ENCODE measurements at places on chromosomes 2 and 18. TPM values are rescaled to one million over a fixed set of nuclear protein-coding genes. Genes with fewer than 3 reads are reported as not detected.

DNA sequence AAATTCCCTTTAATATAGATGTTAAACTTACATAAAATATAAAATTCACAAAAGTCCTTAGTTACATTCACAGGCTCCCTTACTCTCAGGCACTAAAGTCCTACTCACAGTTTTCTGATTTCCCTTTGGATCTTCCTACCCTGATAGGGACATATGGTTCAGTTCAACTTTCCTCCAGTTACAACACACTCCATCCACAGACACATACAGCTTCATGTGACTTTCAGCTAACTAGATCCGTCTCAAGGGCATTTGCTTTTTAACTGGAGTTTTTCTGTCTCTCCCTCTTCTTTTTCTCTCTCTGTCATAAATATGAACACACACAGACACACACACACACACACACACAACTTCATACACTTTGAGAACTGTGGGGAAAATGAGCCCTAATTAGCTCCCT, 419.2 kb downstream of the LRP1B start:
- H3K27ac ChIP-seq = no peak overlapping the region
- no peak overlapping the region for H3K4me3 ChIP-seq
- H3K27me3 ChIP-seq = no peaks in the 10 kb centered on the region
- no peaks in the 10 kb centered on the region for H3K36me3 ChIP-seq

GRCh38 chr18:62846313-62846712, 131.0 kb downstream of the PHLPP1 start:
- peaks cover 17% of the 10 kb centered on the region for H3K4me1 ChIP-seq
- no peak overlapping the region for H3K4me3 ChIP-seq
- DNase-seq = no peak

Gene SLC66A3
- 5.6 TPM for total RNA-seq

Gene EMILIN2
- 26.3 TPM for total RNA-seq

Gene ERBB4
- total RNA-seq = not detected

- no peak overlapping the region for H3K4me3 ChIP-seq
- no peaks in the 10 kb centered on the region for H3K27me3 ChIP-seq
- peaks cover 2% of the 10 kb centered on the region for H3K36me3 ChIP-seq
These were observed 117.4 kb downstream of the NEB start for GRCh38 chr2:151616760-151617339.

Gene HOXD8
- total RNA-seq = not detected

DNA sequence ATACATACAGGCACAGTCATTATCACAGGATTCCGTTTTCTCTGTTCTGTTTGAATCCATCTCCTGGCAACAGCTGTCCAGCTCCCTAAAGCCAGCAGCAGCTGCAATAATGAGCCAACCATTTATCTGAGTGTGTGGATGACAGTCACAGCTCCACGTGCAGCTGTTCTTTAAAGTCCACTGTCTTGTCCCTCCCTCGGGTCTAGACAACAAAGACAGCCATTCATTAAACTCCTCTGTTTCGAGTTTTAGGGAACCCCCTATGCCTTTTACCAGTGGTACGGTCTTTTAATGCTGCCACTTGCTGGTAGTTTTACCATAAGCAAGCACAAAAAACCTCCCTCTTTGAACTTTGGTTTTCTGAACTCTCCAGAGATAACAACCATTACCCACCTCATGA, 16.0 kb upstream of the MSGN1 start:
- H3K27me3 ChIP-seq = peaks cover 21% of the 10 kb centered on the region
- H3K27ac ChIP-seq = no peak overlapping the region
- no peak for DNase-seq
- H3K4me3 ChIP-seq = no peak overlapping the region
- no peaks in the 10 kb centered on the region for H3K36me3 ChIP-seq

DNA sequence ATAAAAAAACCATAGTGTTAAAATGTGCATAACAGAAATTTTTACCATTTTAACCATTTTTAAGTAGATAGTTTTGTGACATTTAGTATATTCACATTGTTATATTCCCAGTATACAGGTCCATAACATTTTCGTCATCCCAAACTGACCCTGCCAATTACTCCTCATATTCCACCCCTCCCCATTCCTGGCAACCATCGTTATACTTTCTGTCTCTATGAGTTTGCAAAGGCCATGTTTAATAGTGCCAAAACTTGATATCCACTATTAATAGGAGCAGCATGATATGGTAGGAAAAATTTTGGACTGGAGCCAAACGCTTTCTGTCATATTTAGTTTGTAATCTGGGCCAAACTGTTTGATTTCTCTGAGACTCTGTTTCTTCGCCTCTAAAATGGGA, 30.9 kb downstream of the PLCL1 start:
- H3K36me3 ChIP-seq = peaks cover under 1% of the 10 kb centered on the region
- no peaks in the 10 kb centered on the region for H3K27me3 ChIP-seq
- no peak overlapping the region for H3K4me3 ChIP-seq
- no peak for DNase-seq
- no peak overlapping the region for H3K27ac ChIP-seq

DNA sequence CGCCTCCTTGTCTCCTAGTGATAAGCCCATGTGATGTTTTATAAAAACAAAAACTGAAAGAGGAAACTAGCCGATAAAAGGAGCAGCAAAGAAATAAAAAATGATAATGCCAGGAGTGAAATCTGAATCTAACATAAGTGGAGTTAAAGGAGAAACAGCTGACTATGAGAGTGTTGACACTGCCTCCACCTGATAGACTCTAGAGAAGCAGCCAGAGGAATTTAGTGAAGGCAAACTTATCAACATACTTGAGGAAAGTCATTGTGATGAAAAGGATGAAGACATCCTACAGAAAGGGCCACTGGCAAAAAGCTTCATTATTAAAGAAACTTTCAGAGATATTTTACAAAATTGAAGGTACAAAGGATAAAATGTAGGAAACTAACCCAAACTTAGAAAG, 1.9 kb downstream of the M1AP start:
- DNase-seq = no peak
- H3K27me3 ChIP-seq = peaks cover 51% of the 10 kb centered on the region
- no peak overlapping the region for H3K27ac ChIP-seq
- H3K4me3 ChIP-seq = no peak overlapping the region

Gene SATB2
- total RNA-seq = 0.28 TPM

Gene RNF103
- 12.2 TPM for total RNA-seq

DNA sequence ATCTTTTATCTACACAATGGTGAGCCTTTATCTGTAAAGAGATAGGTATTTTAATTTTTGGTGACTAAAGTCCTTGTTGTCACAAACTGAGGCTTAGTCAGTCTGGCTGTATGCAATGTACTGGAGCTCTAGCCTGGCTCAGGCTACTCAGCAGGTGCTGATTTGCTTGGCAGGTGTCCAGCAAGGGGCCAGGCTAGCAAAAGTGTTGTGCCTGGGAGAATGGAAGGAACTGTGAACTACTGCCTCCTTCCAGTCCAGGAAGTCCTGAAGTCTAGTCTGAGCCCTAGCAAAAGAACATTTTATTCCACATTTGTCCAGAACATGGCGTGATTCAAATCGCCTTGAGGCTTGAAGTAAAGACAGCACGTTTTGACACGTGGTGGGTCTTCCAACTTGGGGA, 260.5 kb downstream of the CCDC85A start:
- no peaks in the 10 kb centered on the region for H3K27me3 ChIP-seq
- no peaks in the 10 kb centered on the region for H3K4me1 ChIP-seq
- H3K4me3 ChIP-seq = no peak overlapping the region
- DNase-seq = no peak

DNA sequence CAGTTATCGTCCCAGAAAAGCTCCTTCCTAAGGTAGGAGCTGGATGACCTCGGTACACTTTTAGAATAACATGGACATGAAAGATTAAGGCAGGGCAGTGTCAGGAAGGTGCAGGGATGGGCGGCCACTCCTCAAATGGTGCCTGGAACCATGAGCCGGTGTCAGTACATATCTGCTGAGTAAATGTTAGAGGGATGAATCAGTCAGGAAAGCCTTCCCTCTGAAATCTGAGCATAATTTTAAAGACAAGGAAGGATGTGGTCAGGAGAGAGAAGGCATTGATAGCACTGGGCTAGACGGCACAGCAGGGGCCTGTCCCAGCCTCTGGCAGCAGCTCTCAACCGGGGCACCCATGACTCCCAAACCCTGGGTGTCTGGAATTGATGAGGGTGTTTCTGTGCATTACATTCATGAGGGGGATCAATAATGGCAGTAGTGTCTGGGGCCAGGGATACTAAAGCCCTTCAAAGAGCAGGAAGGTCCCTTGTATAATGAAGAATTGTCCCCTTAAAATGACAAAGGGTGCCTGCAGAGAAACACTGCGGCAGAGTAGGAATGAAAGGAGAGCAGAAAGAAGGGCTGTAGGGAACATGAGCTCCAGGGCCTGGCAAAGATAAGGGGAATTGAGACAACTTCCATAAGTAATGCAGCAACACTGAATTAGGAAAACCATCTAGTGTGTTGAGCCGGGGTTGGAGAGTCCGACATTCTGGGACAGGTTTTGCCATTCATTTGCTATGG, 162.3 kb upstream of the REV1 start:
- no peaks in the 10 kb centered on the region for H3K4me1 ChIP-seq
- H3K36me3 ChIP-seq = peaks cover 2% of the 10 kb centered on the region
- H3K4me3 ChIP-seq = no peak overlapping the region

DNA sequence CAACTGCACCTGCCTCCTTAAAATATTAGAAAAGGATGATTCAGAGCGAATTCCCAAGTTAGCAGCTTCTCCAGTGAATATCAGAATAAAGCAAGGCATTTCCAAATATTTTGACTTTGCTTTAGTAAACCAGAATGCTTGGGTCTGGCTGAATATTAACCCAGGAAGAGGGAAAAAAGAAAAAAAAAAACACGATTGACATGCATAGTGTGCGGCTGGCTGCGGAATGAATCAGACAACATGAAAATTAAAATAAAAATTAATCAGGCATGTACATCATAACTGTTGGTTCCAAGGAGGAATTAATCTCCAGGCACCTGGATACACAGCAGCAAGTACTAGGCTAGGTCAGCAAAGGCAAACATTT, 105.8 kb upstream of the NCKAP5 start:
- no peaks in the 10 kb centered on the region for H3K36me3 ChIP-seq
- no peak overlapping the region for H3K4me3 ChIP-seq
- no peak overlapping the region for H3K27ac ChIP-seq
- no peaks in the 10 kb centered on the region for H3K4me1 ChIP-seq
- DNase-seq = no peak
- peaks cover 17% of the 10 kb centered on the region for H3K27me3 ChIP-seq

Measured in activated naive CD8-positive, alpha-beta T cell treated with anti-CD3 and anti-CD28 coated beads for 36 hours (primary cell).